Femur (tissue), 1 donor: ENCODE measurements at places on chromosomes 3 and 15.

GRCh38 chr3:151445273-151446001 is 15.4 kb downstream of the IGSF10 start:
- DNase-seq, result no peak

- DNase-seq, result no peak
Observed at GRCh38 chr3:143068059-143068458, 51.5 kb upstream of the CHST2 start.

DNA sequence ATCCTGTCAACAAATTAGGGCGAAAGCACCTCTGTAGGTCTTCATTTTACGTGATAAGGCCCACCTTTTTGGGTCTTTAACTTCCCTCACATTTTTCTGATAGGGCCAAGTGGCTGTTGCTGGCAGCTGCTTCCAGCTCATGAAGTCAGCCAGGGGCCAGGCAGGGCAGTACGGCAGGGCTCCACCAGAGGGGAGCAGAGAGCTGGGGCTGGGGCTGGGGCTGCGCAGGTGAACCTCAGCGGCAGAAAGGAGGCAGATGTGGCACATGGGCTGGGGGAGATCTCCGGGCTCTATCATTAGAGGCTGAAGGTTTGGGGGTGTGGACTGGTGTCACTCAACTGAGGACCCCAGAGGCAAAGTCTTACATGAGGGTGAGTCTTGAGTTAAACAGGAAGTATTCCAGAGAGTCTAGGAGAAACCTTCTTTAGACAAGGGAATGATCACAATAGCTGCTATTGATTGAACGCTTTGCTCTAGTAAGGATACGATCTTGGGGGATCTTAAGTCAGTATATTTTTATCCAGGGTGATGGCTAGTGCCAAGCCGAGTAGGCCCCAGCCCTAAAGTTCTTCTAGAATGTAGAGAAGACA is 62.8 kb upstream of the MEX3B start:
- peak; percentile 33 for DNase-seq

DNA sequence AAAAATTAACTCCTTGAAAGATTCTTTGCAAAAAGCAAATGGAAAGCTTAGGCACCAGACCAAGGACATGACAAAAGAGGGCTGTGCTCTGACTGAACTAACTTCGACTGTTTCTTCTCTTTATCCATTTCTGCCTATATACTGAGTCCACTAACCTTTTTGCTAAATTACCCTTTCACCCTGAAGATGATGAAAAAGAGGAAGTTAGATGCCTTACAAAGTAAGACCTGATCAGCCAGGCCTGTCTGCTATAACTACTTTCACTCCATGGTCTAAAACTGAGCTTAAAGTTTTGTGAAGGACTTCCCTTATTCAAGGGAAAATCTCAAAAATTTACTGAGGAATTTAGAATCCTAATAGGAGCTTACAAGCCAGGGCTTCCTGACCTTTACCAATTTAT is 6.2 kb upstream of the IGSF10 start:
- no peak for DNase-seq

GRCh38 chr3:193548406-193548805 is 6.3 kb downstream of the ATP13A4 start:
- no peak for DNase-seq
